ENCODE measurements at places on chromosomes 5 and 9.

GRCh38 chr9:26112724-26113123 lies 434.5 kb upstream of the TUSC1 start:
- no peak for DNase-seq

DNA sequence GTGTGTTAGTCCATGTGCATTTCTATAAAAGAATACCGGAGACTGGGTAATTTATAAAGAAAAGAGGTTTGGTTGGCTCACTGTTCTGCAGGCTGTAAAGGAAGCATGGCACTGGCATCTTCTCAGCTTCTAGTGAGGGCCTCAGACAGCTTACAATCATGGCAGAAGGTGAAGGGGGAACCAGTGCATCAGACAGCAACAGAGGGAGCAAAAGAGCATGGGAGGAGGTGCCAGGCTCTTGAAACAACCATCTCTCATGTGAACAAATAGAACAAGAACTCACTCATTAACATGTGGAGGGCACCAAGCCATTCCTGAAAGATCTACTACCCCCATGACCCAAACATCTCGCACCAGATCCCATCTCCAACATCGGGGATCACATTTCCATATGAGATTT lies 89.2 kb upstream of the IL33 start:
- no peak for DNase-seq

DNA sequence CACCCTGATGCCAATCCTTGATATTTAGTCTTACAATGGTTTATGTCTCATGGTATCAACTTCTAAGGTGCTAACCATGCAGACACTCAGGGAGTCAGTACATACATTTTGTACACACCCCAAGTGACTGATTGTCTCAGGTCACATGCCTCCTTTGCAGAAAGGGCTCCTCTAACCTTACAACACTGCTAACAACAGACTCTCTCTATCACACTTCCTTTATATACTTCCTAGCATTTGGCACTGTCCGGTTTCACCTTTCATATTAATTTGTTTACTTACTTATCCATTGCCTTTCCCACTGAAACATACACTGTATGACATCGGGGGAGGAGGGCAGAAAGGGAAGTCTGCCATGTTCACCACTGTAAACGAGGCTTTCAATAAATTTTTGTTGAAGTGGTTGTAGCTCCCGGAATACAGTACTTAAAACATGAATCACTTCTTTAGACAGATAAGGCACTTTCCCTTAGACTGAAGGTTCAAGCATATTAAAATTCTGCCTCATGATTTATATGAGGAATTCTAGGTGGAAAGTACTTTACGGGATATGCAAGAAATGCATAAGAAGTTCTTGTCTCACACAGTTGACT lies 20.6 kb downstream of the EMB start:
- DNase-seq, result no peak

- no peak for DNase-seq
Measured at GRCh38 chr5:106940986-106941385, 729.8 kb downstream of the EFNA5 start.

GRCh38 chr5:38940230-38940858 lies 94.5 kb downstream of the OSMR start:
- no peak for DNase-seq

DNA sequence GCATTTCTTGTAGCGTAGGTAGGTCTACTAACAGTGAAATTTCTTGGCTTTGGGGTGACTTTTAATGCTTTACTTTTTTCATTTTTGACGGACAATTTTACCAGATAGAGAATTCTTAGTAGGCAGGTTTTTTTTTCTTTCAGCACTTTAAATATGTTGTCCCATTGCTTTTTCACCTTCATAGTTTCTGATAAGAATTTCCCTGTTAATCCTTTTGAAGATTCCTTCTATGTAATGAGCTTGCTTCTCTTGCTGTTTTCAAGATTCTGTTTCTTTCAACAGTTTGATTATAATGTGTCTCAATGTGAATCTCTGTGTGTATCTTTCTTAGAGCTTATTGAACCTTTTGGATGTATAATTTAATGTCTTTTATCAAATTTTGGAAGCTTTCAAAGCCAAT lies 35.5 kb downstream of the PBX3 start:
- DNase-seq, result no peak

DNA sequence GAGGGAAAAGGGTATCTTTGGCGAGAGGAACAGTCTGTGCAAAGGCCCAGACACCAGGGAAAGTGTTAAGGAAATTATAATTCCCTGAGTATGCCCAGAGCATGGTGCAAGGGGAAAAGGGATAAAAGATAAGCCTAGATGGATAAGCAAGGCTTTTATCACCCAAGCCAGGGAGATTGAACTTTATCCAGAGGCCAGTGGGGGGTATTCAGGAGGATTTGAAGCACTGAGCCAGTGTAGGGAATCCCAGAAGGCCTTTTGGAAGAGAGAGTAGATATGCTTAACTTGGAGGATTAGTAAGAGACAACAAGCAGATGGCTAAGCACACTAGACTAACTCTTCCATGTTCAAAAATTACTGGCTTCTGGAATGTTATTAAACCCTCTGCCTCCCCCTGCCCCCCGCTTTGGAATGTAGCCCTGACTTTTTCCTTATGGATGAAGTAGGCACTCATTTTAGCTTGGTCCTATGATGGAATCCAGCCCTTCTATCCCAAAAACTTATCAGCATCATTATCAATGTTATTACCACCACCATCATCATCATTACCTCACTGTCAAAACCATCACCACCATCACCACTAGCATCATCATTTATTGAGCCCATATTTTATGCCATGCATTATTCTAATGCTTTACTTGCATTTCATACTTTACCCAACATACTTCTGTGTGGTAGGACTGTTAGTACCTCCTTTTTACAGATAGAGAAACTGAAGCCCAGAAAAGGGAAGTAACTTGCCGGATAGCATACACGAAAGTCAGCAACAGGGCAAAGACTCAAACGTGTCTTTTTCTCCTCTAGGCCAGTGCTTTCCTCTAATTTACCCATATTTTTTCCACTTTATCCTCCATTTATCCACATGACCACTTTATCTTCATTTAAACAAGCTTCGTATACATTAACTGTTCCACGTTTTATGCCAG lies 237.0 kb downstream of the PAPPA start:
- no peak for DNase-seq

DNA sequence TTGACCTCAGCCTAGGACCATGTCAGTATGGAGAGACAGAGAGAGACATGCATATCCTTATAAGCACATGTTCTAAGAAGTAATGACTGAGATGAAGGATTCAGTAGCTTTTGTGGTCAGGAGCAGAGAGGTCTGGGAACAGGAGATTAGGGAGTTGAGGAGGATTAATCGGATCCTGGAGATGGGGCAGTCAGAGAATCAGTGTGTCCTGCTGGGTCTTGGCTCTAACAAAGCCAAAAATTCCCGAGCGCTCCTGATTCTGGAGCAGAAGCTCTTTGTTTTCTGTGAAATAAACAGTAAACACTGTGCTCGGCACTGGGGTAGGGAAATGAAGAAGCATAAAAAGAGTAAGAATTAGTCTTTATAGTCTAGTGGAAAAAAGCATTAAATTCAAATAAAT lies 520.0 kb upstream of the CLINT1 start:
- no peak for DNase-seq

- no peak for DNase-seq
Measured at GRCh38 chr5:32507738-32508434, 63.3 kb upstream of the ZFR start.

DNA sequence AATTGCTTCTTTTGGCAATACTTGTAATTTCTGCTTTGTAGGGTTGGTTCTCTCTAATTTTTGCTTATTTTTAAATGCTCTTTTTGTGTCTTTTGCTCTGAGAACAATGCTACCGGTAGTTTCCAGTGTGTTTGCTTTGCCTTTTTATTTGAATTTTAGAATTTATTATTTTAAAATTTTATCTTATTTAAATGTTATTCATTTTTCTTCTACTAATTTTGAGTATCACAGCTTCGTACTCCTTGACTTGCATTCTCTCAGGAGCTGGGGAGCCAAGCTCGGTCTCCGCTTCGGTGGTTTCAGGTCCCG lies 45.9 kb downstream of the ANXA2R start:
- no peak for DNase-seq

- DNase-seq, result no peak
Measured at GRCh38 chr5:157602505-157602904, 26.9 kb upstream of the ADAM19 start.

- DNase-seq, result no peak
Measured at GRCh38 chr9:100555471-100555870, 22.4 kb upstream of the CAVIN4 start.

GRCh38 chr5:135707302-135707701 lies 127.2 kb upstream of the SLC25A48 start:
- DNase-seq, result no peak

DNA sequence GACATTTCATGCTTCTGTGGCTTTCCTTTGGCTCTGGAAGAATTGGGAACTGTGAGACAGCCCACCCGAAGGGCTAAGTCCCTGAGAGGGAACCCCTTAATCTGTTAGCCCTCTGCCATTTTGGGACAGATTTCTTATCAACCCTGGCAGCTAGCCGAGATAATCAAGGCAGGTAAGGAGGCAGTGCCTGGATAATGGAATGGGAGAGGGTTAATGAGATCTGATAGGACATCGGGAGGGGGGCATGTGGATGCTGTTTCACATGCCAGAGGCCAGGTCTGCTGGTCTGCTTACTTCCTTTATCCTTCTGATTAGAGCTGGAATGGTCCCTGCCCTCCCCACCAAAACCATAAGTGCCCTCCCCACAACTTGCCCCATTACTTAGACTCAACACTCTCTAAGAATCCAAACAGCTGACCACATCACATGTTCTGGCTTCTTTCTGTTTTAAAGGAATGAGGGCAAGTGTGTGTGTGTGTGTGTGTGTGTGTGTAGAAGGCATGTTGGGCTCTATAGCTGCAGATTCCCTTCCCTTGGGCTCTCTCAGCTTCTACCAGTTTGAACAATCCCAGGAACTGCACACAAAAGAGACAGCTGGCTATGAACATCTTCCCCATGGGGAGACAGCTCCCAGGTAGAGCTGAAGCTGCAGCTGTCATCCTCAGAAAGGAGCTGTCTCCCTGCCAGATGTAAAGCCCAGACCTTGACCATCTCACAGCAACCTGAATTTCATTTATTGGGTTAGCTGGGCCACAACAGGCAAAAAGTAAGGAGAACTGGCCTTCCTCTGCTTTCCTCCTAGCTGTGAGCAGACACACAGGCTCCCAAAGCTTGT lies 221.3 kb downstream of the PIK3R1 start:
- DNase-seq, result no peak

DNA sequence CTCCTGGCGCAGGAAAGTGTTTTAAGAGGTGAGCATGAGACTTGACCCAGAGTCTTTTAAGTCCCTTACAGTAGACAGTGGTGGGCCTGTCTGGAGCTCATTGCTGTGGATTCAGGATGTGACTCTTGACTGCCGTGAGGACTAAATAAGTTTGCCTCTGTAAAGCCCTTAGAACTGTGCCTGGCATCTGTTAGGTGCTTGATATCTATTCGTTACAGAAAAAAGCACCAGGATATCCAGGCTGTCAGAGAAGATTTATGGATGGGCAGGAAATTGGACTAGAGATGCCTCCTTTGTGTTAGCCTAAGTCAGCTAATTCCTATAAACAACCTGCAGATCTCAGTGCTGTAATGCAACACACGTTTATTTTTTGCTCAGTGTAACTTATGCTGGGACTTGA lies 12.6 kb downstream of the ERGIC1 start:
- no peak for DNase-seq

GRCh38 chr9:19939734-19940278 lies 151.0 kb upstream of the SLC24A2 start:
- DNase-seq, result no peak

DNA sequence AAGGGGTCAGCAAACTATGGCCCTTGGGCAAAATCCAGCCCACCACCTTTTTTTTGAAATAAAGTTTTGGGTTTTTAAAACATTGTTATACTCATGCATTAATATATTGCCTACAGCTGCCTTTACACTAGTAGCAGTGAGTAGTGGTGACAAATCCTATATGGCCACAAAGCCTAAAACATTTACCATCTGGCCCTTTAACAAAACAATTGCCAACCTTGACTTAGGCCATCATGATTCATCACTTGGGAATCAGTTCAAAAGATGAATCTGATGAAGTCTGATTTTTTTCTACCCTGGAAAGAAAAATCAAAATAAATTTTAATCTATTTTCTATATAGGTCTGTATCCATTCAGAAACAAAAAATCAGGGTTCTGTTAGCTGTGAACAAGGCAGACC lies 484.9 kb downstream of the BNC2 start:
- no peak for DNase-seq

DNA sequence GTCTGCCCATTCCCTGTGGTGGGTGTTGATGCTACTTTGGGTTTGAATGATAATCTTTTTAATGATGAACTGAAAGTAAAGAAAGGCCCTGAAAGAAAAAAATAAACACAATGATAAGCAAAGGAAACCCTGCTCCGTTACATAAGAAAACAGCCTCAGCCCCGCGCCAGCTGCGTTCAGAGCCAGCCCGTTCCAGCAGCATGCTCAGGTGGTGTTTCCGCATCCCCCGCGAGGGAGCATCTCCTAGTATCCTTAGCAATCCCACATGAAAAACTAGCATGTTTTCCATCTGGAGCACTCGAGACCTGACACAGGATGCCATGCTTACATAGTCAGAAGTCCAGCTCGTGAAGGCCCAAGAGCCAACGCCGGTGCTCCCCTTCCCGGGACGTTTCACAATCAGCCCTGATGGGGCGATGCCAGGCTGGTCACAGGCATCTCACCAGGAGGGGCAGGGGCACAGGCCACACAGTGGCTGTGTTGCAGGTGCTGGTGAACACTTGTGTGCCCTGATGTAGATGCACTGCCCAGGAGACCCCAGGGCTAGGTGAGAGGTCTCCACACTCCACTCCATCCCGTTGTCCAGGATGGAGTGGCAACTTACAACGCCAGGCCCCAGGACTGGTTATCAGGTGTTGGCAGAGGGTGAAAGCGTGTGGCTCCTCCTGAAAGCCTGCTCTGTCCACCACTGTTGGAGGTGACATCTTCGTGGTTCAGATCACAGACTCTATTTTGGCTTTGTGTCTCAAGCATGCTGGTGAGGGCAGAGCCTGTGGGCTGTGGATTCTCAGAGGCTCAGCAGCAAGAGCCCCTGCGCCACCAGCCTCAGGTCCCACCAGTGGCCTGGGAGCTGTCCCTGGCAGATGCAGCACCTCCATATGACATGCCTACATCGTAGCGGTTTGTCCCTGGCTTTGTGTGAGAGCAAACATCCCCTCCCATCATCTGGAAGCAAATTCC lies 246.8 kb upstream of the IRX1 start:
- DNase-seq, result no peak
